Adrenal gland (tissue), 19 donors: ENCODE measurements at places on chromosomes 12 and 14.

DNA sequence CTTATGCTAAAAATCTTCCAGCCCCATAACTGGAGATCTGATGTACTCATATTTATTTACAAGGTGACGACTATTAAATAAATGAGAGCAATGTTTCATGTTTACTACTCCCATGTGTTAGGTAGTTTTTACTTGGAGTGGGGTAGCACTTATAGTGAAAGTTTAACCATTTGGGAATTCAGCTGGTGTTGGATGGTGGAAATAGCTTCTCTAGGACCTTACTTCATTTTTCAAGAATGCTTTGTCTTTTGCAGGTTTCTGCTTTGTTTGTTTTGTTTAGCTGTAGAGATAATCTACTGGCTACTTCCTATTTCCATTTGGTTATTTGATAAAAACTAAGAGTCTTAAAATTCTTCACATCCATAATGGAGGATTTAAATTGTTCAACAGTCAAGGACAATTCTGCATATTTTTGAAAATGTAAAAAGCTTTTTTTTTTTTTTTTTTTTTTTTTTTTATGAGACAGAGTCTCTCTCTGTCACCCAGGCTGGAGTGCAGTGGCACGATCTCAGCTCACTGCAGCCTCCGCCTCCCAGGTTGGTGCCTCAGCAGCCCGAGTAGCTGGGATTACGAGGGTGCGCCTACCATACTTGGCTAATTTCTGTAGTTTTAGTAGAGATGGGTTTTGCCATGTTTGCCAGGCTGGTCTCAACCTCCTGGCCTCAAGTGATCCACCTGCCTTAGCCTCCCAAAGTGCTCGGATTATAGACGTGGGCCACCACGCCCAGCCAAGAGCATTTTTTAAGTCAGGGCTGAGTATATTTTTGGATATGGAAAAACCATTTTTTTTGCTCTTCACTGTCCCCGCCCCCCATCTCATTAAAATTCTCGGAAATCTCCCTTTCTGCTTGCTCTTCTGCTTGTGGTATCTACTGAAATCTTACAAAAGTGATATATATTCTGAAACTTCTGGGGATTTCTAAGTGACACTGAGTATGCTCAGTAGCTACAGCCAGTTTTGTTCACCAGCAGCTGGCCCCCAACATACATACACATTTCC lies 1.4 kb upstream of the ABCD2 start:
- no peak for DNase-seq

GRCh38 chr14:32330351-32331111 lies 1.4 kb downstream of the AKAP6 start:
- DNase-seq: no peak

GRCh38 chr12:57604454-57604991 lies at the start of gene DTX3:
TSS of gene DTX3 (plus strand) at chr12:57604824. CDS start at chr12:57606518, 1,694 bp downstream.
- peak; percentile 38 for DNase-seq

- DNase-seq: no peak
Observed at GRCh38 chr12:102564026-102564425, 83.7 kb upstream of the IGF1 start.

GRCh38 chr12:108634341-108634751 lies 652 bp upstream of the SELPLG start:
- DNase-seq: no peak

- DNase-seq: no peak
Observed at GRCh38 chr12:57151741-57152630, 4.6 kb upstream of the LRP1-AS start.

- peak; percentile 80 for DNase-seq
Observed at GRCh38 chr14:24367514-24368211, at the start of gene NFATC4. TSS of gene NFATC4 (plus strand) at chr14:24368184. CDS start at chr14:24368341, 157 bp downstream.

GRCh38 chr14:75720116-75720515 lies 59.1 kb downstream of the TTLL5 start:
- DNase-seq: no peak

GRCh38 chr12:49730050-49730449 lies 11.3 kb upstream of the TMBIM6 start:
- DNase-seq: no peak

DNA sequence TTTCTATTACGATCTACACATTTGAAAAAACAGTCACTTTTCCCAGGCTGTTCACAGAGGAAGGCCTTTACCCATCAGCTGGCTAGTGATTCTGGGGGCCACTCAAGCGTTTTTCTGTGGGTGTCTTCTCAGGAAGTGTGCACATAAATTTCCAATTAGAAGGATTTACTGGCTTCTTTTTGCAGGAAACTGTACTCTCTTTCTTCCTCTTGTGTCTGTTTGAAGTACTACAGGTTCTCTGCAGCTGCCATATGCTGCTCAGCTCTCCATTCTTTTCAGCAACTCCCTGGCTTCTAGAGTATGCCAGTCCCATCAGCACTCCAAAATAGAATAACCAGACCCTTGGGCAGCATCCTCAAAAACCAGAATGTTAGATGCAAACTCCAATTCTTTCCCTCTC lies 110.4 kb upstream of the NAV3 start:
- no peak for DNase-seq

- DNase-seq: no peak
Observed at GRCh38 chr12:6193853-6194815, 6.1 kb upstream of the CD9 start.

GRCh38 chr12:84841591-84841990 lies 71.0 kb downstream of the SLC6A15 start:
- no peak for DNase-seq

DNA sequence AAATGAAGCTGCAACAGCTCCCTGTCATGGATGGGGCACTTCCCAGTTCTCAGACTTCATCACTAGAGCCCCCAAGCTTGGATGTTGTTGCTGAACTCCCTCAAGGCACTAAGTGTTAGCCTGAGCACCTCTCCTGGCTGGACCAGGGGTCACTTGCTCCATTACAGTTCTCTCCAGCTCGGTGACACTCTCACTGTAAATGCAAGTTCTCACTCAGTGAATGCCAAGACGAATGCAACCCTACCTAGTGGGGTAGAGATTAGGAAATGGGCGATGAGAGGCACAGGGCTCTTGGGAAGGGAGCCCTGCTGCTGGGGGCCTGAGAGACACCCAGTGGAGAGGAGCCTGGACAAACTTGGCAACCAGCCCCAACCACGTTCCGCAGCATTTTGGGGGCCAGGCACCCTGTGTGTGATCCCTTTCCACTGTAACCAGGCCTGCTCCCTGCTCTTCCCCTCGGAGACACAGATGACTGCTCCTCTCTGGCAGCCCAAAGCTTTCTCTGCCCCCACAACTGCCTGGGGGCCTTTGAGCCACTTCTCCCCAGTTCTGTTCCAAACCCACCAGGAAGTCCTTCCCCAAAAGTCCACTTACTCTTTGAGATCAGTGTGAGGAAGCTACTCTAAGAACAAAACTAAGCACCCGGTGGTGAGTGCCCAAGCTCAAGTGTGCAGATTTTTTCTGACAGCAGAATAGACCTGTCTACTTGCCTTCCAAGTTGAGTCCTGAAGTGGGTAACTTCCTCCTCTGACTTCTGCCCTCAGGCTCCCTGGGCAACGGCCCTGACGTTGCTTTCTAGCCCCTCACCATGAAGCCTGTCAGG lies 8.0 kb upstream of the SELPLG start:
- DNase-seq: no peak

- DNase-seq: no peak
Observed at GRCh38 chr14:85634205-85634604, 104.3 kb downstream of the FLRT2 start.

- no peak for DNase-seq
Observed at GRCh38 chr12:93514853-93515252, 47.5 kb downstream of the MRPL42 start.

DNA sequence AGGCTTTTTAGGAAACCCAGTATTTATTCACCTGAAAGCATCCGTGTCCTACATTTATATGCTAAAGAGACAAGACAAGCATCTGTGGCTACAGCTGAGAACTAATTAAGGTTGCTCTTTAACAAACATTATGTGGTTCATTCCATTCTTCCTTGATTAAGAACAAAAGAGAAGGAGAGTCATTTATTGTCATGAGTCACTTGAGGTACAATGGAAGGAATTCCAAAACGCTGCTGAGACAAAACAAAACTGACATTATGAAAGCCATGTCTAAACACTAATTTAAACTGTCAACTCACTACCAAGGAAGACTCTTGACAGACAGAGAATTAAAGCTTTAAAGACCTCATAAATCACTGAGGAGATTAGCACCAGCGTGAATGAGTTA lies 214.4 kb downstream of the BMP4 start:
- DNase-seq: no peak

GRCh38 chr14:76109087-76109880 lies 42.4 kb upstream of the GPATCH2L start:
- no peak for DNase-seq

DNA sequence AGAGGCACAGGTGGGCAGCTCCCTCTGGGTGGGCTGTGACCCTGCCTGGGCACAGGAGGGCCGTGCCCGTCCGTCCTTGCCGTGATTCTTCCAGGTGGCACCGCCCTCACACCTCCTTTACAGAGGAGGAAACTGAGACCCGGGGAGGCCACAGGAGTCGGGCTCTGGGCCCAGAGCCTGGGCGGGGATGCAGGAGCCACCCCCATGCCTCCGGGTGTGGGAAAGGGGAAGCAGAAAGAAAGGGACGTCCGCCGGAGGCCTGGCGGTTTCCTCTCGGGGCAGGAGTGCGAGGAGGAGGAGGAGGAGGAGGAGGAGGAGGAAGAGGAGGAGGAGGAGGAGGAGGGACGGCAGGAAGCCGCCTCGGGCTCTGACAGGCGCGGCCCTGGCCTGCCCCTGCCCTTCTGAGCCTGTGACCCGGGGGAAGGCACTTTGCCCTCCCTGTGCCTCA lies 23.0 kb downstream of the SH2B3 start:
- no peak for DNase-seq

DNA sequence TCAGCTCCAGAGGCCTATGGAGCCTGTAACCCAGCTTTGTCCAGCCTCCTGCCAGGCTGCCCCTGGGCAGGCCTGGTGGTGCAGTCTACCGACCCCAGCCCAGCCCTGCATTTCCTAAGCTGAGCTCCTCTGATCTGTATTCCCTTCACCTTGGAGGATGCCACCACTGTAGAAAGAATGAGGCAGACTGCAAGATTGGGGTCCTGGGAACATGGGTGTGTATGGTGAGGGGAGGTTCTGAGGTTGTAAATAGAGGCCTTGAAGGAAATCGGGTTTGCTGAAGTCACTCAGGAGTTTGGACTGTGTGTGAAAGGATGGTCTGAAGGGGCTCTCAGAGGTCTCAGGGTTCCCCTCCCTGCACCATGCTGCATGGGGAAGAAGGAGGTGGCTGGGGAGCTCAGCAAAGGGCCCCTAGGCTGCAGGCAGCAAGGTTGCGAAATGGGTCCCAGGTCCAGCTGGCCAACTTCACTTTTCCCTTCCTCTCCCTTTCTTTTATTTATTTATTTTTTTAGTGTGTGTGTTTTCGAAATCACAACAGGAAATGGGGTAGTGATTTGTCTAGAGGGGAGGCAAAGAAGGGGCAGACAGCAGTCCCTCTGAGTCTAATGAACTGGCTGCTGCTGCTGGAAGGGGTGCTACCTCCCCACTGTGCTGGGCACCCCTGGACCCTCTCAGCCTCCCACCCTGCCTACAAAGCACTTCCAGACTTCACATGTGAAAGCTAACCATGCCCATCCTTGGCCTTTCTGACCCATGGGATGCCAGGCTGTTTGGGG lies 1.2 kb upstream of the LRP1-AS start:
- peak; percentile 67 for DNase-seq

DNA sequence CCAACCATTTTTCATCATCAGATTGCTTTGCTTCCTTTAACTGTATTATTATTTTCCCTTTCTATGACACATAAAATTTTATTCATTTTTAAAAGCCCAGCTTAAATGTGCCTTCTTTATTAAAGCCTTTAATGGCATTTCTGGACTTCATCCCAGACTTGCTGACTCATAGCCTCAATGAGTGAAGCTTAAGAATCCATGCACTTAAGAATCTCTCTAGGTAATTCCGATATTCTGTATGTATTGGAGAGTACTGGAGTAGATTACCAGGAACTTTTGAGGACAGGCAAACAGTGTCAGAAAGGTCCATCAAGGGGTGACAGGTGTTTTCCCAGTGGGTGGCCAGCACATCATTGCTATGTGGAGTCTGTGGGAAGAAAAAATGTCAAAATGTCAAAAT lies 107.9 kb downstream of the PTPRQ start:
- DNase-seq: peak; percentile 59

DNA sequence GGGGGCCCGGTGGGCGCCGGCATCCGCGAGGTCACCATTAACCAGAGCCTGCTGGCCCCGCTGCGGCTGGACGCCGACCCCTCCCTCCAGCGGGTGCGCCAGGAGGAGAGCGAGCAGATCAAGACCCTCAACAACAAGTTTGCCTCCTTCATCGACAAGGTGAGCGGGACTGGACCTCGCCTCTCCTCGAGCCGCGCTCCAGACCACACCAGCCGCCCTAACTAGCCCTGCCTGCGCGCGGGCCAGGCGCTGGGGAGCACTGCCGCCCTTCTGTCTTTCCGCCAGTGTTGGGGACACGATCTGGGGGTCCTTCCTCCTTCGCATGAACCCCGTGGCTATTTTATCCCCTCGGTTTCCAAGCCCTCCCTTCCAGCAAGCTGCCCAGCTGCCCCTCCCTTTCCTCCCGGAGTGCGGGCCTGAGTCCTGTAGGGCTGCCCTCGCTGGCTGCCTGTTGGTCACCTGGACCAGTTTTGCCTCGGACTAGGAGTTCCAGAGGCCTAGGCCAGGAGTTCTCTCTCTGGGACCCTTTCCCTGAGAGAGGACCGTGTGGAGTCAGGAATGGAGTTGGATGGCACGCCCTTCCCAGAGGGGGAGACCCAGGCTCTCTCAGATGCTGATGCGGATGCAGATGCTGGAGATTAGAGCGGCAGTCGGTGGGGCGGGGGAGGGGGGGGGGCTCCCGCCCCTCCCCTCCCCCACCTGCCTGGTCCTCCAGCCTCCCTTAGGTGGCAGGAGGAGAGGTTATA lies 592 bp downstream of the KRT7 start:
- DNase-seq: no peak

GRCh38 chr12:15886372-15887042 lies 4.3 kb downstream of the STRAP start:
- DNase-seq: no peak

DNA sequence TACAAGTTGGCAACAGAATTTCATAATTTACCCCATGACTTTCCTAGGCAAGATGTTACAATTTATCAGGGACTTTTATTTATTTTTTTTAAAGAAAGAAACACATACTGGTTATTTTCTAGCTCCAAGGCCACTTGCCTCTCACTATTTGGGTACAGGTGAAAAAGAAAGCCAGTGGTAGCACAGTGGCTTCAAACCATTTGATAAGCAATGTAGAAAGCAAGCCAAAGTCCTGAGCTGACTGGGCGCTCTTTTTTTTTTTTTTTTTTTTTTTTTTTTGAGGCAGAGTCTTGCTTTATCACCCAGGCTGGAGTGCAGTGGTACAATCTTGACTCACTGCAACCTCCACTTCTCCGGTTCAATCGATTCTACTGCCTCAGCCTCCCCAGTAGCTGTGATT lies 73.3 kb downstream of the STXBP6 start:
- no peak for DNase-seq

DNA sequence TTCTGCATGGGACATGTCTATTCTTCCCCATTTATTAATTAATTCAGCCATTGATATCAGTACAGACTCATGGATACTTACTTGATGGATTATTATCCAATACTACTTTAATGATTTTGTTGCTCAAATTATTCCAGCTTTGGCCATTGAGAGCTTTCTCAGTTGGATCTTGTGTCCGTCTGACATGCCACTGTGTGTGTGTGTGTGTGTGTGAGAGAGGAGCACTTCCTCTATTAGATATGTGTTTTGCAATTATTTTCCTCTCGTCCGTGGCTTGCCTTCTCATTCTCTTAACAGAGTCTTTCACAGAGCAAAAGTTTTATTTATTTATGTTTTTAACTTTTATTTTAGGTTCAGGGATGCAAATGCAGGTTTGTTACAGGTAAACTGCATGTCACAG lies 194.2 kb downstream of the ADGRD1 start:
- peak; percentile 48 for DNase-seq
